Foreskin keratinocyte (primary cell): ENCODE measurements at places on chromosomes 13 and 19. TPM values are rescaled to one million over a fixed set of nuclear protein-coding genes. Genes with fewer than 3 reads are reported as not detected.

Gene ZNF284
- 2.7 and 2.8 TPM in 2 replicates for total RNA-seq

- DNase-seq = no peak
These were observed 119.7 kb upstream of the SPATA13 start for GRCh38 chr13:24040835-24041234.

DNA sequence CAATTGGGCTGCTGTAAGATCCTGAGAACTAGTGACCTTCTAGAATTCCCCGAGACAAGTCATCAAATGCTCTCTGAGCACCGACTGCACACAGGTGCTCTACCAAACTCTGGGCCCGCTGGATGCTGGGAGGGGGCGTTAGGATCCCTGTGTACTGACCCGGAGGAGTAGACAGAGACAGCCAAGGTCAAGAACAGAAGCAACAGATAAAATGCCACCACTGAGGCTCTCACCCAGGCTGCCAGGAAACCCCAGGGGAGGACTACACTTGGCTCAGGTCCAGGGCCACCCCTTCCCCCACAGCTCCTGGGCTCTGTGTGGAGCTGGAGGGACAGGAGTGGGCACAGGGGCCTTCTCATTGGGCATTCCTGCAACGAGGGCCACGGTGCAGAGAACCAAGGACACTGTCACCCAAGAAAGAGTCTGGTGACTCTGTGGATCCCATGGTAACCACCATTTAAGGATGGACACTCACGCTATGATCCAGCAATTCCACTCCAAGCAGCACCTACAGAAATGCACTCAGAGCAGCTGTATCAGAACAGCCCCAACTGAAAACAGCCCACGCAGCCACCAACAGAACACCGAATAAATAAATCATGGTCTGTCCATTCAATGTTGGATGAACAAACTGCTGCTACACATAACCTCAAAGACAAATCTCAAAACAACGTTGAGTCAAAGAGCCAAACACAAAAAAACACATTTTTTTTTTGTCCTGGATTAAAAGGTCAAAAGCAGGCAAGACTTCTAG, 16.8 kb upstream of the SLC35E1 start:
- no peak for DNase-seq

DNA sequence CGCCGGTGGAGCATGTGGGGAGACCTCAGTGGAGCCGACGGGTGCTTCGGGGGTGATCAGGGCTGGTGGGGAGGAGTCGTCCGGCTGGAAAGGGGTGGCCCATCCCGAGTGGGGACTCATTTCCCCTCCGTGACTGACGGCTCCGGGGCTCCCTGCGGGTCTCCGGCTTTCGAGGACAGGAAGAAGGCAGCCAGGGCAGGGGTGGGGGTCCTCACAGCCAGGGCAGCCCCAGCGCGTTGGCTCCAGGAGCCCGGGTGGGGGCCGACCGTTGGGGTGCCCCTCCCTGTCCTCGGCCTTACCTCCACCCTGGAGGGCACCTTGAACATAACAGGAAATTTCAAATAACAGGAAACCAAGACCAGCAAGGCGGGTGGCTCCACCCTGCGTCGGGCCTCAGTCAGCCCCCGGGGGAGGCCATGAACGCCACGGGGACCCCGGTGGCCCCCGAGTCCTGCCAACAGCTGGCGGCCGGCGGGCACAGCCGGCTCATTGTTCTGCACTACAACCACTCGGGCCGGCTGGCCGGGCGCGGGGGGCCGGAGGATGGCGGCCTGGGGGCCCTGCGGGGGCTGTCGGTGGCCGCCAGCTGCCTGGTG, at the start of gene S1PR4:
Gene S1PR4 (plus strand): TSS at position 393 of the 596 bp plus-strand sequence. CDS start 24 bp downstream, at position 417.
- no peak for DNase-seq

DNA sequence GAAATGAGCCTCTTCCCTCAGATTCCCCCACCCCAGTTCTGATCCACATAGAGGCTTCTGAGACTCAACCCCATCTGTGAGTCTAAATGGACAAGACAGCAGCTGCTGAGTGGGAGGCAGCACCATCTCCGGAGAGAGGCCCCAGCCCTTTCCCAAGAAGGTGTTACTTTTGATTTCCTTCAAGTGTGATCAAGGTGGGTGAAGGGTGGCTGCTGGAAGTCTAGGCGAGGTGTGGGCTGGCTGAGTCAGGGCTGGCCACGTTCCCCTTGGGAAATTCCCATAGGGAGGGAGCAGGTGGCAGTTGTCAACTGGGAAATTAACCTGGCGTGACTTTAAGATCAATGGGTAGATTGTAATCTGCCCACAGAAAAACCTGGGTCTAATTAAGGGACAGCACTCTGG, 148.0 kb downstream of the FOXO1 start:
- no peak for DNase-seq

DNA sequence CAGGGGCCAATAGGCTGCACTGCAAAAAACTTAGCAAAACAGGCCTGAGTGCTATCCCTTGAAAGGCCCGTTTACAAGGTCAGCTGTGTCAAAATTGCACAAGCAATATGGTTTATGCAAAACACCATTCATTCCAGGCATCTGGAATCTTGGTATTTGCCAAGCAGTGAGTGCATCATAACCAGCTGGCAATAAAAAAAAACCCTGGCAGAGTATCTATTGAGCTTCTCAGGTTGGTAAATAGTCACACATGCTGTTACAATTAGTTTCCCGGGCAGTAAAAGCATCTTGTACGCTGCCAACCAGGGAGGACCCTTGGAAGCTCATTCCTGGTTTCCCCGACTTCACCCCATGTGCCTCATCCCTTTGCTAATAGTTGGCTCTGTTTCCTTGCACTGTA, 21.3 kb downstream of the ZNF77 start:
- peak; percentile 67 for DNase-seq

GRCh38 chr13:40514802-40515201, 151.6 kb downstream of the FOXO1 start:
- no peak for DNase-seq
